ENCODE measurements at places on chromosomes 2 and 18.

- DNase-seq = no peak
These were observed 4.6 kb upstream of the DNAJC5G start for GRCh38 chr2:27270670-27271069.

- no peak for DNase-seq
These were observed 2.9 kb downstream of the CYP26B1 start for GRCh38 chr2:72144632-72145288.

GRCh38 chr2:229392196-229392595, 121.1 kb upstream of the PID1 start:
- no peak for DNase-seq

DNA sequence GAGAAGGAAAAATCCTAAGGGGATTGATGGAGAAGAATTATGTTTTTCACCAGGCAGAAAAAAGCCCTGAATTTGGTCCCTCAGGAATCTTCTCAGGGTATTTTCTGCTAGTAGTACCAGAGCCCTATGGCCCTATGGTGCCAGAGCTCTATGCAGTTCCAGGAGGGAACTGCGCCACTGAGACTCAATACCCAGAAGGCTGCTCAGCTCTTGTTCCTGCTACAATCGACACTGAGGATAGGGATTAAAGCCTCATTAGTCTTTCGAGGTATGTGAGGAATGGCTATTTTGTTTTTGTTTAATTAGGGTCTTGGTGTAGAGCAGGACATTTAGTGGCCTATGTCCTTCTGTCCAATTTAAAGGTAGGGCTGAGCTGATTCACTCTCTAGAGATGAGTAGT, 21.7 kb upstream of the PPP3R1 start:
- DNase-seq = no peak

GRCh38 chr2:207073801-207074678, 91.7 kb downstream of the KLF7 start:
- DNase-seq = peak; percentile 41

- DNase-seq = no peak
These were observed 1.2 kb downstream of the ANKRD23 start for GRCh38 chr2:96842600-96842999.

DNA sequence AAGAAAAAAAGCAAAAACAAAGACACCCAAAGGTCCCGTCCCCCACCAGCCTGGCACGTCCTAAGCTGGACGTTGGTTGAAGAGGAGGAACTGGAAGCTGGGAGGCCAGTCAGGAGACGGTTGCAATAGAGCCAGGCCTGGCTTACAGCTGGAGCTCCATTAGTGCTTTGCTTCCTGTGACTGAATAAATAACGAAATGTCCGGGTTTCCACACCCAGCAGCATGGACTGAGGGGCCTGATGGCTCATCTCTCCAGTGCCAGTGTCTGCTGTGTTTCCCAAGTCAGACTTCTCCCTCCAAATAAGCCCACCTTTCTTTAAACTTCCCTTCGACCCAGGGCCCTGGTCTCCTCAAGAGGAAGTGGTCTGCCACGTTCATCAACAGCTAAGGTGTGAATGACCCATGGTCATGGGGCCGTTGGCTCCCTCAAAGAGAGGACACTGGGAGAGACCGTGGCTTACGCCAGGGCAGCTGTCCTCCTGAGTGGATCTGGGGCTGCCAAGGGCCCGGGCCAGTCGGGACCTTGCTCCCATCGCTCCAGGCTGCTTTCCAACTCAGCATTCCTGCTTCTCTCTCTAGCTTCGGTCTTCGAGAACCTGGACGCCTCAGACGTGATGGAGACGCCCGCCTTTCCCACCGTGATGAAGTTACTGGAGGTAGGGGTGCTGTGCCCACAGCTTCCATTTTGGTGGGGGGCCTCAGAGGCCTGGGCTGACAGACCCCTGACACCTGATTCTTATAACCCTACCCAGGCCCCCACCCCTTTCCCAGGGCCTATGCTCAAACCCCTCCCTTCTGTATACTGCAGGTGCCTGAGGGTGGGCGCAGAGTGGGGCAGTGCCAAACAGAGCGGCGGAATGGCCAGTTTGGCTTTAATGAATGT, 44.9 kb downstream of the MYO7B start:
- no peak for DNase-seq

DNA sequence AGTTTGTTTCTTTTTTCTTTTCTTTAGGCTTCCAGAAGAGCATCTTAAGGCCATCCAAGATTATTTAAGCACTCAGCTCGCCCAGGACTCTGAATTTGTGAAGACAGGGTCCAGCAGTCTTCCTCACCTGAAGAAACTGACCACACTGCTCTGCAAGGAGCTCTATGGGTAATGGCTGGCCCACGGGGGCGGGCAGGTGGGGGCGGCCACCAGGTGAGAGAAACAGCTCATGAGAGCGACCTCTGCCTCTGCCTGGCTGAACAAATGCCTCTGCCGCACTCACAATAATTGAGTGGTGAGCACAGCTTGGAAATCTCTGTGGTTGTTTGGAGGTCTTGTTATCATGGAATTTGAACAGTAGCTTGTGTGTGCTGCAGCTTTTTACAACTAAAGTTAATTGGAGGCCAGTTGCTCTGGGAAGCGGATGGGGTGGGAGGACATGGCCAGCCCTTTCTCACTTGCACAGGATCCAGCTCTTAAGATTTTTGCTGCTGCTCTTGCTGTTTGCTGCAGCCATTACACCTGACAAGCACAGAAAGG, 70.4 kb downstream of the INPP5D start:
- no peak for DNase-seq

GRCh38 chr2:18790509-18791171, 201.3 kb upstream of the NT5C1B start:
- DNase-seq = no peak

GRCh38 chr2:13002536-13003331, 286.0 kb downstream of the TRIB2 start:
- no peak for DNase-seq

GRCh38 chr2:48016225-48017019, 110.1 kb upstream of the FBXO11 start:
- DNase-seq = no peak

- no peak for DNase-seq
These were observed 16.5 kb downstream of the TWIST2 start for GRCh38 chr2:238864207-238865014.

DNA sequence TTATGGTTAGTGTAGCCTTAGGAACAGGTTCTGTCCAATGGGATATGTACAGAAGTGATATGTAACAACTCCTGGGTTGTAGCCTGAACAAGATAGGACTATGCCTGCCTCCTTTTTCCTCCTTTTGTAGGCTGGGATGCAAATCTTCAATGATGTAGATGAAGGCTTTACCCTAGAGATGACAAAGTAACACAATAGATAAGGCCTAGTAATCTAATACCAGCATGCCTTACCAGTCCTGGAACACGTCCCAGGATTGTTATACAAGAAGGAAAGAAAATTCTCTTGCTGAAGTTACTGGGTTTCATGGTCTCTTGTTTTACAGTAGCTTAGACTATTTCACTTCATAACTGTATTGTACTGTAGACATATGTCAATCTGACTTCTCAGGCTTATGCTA, 192.1 kb downstream of the OTX1 start:
- no peak for DNase-seq

DNA sequence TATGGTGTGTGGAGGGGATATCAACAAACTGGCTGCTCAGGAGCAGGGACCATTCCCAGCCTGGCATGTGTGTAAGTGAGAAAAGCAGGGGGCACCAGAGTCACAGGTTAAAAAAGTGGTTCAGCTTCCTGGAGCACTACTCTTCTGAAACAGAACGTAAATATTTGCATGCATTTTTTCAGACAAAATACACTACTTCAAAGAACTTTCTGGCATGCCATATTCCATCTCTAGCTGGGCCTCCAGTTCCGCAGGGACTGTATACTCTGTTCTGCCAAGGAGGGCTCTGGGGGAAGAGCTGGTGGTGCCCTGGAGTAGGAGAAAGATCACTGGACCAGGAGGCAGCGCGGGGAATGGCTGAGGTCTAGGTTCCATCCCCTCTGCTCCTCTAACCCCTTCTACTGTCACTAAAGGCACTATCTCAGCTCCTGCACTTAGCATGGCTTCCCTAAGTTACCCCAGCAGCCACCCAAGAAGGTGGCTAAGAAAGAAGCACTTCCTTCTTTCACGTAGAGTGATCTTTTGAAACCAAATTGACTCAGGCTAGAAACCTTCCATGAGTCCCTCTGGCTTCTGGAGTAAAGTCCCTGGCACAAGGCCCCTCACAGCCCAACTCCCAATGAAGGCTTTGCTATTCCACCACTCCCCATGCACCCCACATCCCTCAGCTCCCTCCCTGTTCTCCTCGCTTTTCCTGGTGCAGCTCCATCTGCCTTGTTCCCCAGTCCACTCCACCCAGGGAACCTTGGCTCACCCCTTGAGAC, 57.6 kb upstream of the CABLES1 start:
- DNase-seq = no peak

DNA sequence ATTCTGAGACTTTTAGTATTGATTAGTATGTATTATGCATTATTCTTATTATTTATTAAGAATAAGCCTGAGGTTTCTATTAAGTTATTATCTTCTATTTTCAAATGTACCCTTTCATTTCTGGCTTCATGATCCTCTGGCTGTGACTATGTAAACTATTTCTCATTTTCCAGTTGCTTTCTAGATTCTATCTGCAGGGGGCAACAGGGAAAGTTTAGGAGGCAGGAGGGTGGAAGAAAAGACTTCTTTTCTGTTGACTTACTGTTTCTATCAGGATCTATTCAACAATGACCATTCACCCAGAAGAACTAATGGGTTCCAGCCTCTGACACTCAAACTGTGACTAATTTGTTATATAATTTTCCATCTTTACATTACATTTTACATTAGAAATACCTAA, 653.4 kb upstream of the FSHR start:
- DNase-seq = no peak

- peak; percentile 30 for DNase-seq
These were observed 20.6 kb downstream of the HTR2B start for GRCh38 chr2:231104115-231104713.

GRCh38 chr18:36729197-36729596, 99.6 kb downstream of the TPGS2 start:
- DNase-seq = no peak

DNA sequence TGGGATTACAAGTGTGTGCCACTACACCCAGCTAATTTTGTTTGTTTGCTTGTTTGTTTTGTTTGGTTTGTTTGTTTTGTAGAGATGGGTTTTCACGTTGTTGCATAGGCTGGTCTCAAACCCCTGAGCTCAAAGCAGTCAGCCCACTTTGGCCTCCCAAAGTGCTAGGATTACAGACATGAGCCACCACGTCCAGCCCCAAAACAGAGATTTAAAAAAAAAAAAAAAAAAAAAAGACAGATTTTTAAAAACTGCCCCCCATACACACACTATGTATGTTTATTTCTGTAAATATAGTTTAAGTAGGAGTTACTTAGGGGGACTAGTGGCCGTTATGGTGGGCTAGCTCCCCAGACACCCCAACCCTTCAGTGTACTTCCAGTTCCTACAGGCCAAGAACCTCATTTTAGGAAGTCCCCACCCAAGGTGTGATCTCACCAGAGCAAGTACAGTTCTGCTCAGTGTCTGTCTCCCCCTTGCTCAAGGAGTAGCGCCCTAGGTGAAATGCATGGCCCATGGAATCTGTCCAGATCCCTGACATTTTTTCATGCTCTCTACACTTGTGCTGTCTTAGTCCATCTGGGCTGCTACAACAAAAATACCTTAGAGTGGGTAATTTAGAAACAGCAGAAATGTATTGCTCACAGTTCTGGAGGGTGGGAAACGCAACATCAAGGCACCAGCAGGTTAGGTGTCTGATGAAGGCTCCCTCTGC, 1.6 kb upstream of the TMBIM1 start:
- DNase-seq = no peak

GRCh38 chr2:39849064-39849463, 70.0 kb upstream of the THUMPD2 start:
- DNase-seq = no peak

DNA sequence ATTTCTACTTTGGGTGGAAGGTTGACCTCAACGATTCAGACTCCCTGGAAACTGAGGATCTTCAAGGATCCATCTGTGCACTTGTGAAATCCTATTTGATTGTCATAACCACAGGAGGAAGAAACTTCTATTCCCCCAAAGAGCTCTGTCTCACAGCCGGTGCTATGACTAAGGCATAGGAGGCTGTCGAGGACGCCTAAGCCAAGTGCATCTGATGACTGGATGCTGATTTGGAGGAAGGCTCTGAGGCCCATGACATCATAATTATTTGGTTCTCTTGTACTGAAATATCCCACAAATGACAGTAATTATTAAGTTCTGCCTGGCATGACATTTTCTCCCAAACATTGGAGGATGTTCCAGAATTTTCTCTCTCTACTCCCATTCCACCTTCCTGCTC, 13.8 kb upstream of the KCNF1 start:
- no peak for DNase-seq

DNA sequence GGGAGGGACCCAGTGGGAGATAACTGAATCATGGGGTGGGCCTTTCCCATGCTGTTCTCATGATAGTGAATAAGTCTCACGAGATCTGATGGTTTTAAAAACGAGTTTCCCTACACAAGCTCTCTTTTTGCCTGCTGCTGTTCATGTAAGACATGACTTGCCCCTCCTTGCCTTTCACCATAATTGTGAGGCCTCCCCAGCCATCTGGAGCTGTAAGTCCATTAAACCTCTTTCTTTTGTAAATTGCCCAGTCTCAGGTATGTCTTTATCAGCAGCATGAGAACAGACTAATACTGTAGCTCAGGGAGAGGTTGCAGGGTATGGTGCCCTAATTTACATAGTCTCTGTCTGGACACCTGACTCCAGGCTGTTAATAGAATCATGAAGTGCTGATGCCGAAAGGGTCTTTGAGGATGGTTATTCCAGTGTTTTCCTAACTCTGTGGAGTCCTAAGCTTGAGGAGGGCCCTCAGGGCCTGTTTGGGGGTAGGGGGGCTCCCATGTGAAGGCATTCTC, 343.2 kb downstream of the ALK start:
- no peak for DNase-seq

DNA sequence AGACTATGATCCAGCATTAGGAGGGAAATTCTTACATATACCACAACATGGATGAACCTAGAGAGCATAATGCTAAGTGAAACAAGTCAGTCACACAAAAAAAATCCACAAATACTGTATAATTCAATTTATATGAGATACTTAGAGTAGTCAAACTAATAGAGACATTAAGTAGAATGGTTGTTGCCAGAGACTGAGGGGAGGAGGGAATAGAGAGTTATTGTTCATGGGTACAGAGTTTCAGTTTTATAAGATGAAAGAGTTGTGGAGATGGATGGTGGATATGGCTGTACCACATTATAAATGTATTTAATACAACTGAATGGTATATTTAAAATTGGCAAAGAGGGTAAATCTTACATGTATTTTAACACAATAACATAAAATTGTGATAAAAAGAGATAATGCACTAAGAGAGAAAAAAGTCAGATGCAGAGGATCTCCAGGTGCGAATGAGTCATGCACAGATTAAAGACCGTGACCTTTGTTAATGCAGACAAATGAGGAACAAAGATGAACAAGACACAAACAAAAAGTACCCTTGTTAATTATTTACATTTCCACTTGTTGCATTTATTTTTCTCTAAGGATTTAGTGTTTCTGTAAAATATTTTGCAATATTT, 541.7 kb upstream of the MEX3C start:
- no peak for DNase-seq

- DNase-seq = peak; percentile 71
These were observed 34.1 kb upstream of the MAT2A start for GRCh38 chr2:85504778-85505261.
